ENCODE measurements at places on chromosomes 1 and 21.
A peak's percentile ranks its signal among the peaks of the same experiment; 100 is the strongest.

- DNase-seq: no peak
These were observed 147.0 kb upstream of the FMN2 start for GRCh38 chr1:239944666-239945065.

GRCh38 chr1:117098287-117098890, 23.2 kb downstream of the TRIM45 start:
- no peak for DNase-seq

GRCh38 chr1:154584267-154584994, 16.9 kb downstream of the CHRNB2 start:
- DNase-seq: no peak

DNA sequence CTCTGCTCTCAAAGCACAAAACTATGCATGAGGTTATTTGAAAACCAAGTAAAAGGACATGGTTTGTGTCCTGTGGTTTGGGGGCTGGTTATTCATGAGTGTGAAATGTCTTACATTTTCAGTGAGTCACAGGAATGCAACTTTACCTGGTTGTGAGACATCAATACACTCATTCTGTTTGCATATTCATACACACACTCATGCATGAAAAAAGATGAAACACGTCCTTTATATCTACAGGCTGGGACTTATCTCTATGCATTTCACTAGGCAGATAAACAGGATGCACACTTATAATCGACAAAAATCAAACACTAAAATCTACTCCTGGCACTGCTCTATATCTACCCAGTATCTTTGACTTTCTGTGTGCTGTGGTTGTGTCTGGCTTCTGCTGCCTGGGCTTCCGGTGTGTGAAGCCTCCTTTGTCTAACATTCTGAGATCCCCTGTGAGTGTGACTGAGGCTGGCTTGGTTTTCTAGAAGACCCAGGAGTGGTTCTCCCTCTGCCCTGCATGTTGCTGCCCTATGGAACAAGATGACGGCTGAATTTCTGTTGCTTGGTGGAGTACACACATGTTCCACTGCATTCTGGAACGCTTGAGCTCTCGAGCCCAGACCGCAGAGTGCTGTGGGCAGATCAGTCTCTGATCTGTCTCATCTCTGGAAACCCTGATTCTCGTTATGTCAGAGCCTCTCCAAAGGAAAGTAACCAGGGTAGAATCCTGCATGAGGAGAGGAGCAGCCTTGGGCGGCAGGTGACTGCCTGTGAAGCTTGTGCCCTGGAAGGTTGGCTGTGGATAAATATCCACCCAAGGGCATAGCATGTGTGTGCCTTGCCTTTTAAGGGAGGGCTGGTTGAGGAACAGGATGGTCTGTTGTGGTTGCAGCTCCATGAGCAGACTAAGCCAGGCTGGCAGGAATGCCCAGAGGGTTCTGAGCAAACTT, 19.7 kb upstream of the FASLG start:
- peak; percentile 74 for DNase-seq

DNA sequence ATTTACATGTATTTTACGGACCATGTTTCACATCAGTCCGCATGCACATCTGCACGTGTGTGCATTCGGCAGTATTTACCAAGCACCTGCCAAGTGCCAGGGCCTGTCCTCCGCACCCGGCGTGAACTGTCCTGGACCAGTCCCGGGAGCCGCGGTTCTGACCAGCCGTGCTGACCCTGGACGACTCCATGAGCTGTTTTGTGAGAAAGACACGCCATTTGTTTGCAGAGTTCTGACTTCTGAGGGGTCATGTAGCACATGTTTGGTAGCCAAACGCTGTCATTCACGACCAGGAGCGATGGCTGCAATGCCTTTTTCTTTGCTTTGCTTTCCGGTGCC, 3.3 kb upstream of the OLIG2 start:
- DNase-seq: no peak

GRCh38 chr1:83747853-83748482, 251.0 kb downstream of the TTLL7 start:
- no peak for DNase-seq

DNA sequence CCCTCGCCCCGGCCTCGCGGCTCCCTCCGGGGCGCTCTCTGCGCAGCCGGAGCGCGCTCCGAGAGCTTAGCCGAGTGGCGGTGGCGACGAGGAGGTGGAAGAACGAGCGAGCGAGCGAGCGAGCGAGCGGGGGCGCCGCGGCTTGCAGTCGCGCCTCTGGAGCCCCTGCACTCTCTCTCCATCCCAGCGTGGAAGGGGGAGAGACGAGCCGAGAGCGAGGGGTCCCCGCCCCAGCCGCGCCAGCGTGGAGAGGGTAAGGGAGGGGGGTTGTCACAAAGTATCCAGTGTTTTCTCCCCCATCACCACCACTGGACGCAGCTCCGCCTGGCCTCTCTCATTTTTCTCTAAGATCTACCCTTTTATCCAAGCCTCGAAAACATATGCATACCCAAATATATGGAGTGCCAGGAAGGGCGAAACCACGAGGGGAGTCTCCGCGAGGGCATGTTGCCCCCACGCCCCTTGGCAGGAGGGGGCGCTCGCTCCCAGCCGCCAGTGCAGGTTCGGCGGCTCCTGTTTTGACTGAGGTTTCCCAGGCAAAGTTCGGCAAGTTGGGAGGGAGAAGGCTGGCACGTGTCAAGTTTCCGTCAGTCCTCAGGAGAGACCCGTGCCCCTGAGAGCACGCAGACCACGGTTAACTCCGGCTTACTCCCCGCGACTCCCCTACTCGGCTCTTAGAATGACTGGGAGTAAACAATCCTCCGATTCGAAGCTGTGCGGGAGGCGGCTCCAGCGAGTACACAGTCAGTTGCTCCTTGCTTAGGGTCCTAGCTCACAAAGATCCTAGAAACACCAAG, 569 bp upstream of the DAB1 start:
- no peak for DNase-seq

- no peak for DNase-seq
These were observed 23.0 kb upstream of the EPHA2 start for GRCh38 chr1:16178596-16179497.

DNA sequence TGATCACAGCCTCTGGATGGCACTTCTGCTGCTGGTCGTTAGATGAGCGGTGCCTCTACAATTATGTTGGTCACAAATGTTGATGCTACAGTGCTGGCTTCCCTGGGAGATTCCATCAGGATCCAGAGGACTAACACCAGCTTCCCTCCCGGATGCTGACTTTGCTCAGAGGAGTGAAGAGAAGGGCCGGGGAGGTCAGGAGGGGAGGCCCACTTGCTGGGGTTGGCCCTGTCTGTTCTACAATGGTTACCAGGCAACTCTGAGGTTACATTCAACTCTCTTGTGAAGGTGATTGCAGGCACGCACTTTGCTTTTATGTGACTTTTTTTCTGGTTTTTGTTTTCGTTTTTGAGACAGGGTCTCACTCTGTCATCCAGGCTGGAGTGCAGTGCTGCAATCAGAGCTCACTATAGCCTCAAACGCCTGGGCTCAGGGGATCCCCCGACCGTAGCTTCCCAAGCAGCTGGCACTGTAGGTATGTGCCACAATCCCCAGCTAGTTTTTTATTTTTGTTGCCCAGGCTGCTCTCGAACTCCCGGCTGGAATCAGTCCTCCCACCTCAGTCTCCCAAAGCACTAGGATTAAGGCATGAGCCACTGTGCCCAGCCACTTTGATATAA, 112.5 kb downstream of the ADSS2 start:
- no peak for DNase-seq

- no peak for DNase-seq
These were observed 1.4 kb downstream of the ZNF670 start for GRCh38 chr1:247077213-247077612.

- no peak for DNase-seq
These were observed 36.4 kb downstream of the TMED5 start for GRCh38 chr1:93143769-93144168.

GRCh38 chr1:10649517-10650201, 146.8 kb downstream of the CASZ1 start:
- DNase-seq: no peak

DNA sequence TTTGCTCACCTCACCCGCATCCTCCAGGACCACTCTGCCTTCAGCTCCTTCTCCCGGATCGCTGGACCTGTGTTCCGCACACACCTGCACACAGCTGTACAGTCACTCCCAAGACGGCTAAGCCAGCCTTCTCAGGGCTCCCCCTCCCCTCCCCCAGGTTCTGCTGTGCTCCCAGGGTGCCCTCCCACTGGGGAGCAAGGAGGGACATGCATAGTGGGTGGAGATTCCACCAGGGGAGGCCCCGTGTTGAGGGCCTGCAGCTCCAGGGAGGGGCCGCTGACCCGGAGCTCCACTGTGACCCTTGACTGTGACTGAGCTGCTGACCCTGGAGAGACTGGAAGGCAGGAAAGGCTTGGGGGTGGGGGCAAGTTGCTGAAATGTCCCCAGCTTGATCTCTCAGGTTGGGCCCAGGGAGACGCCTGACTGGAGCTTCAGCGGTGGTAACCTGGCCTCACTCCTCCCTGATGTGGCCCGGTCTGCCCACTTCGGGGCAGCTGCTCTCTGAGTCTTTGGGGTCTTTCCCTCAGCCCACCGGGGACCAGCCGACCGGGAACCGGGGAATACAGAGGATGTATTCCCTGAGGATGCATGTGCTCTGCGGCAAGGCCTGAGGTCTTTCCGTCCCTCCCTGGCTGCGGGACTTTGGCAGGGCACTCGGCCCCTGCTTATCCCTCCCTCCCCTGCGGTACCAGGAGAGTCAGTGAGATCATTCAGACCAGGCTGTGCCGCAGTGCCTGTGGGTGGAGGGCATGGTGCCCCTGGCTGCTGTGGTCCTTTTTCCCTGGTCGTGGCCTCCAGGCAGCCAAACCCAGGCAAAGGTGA, 28.6 kb upstream of the PLCH2 start:
- DNase-seq: no peak

GRCh38 chr21:46624050-46624449, 11.4 kb upstream of the PRMT2 start:
- DNase-seq: no peak

DNA sequence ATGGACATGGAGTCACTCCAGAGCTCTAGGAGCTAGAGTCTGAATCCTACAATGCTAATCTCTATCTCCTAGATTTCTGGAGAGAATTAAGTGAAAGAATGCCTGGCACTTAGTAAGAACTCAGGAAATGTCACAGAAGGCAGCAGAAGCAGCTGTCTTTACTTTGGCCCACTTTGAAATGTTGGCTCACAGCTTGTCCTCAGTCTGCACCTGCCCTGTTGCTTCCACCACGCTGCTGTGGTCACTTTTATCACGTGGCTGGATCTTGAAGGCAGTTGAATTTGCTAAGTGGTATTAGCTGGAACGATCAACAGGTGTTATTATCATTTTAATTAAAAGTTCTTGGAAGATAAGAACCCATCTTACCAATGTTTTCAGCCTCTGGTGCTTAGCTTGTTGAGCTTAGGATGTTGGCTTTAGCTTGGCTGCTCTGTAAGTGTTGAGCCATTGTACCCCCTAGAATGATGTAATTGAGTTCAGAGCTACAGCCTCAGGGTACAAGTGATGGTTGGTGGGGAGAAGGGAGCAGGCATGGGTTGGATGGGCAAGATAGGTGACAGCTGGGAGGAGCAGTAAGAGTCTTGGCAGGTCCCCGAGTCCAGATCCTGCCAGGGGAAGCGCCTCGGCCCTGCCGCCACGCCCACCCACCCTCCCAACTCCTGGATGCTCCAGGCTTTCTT, 41.9 kb upstream of the EPS8L3 start:
- no peak for DNase-seq

DNA sequence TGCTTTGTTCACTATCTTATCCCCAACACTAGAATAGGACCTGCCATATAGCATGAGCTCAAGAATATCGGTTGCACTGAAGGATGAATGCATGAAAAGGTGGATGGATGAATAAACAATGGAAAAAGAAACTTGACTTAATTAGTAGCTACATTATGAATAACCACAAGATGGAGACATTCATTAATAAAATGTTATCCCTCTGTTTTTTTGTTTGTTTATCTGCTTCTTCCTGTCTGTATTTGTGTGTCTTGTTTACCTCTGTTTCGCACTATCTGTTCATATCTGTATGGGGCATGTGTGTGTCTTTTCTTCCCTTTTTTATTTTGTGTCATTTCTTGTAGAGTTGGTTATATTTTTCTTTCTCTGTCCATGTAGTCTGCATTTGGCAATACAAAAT, 1.1 kb upstream of the OR14I1 start:
- DNase-seq: no peak

GRCh38 chr1:52629325-52629643, 3.7 kb upstream of the SHISAL2A start:
- no peak for DNase-seq

DNA sequence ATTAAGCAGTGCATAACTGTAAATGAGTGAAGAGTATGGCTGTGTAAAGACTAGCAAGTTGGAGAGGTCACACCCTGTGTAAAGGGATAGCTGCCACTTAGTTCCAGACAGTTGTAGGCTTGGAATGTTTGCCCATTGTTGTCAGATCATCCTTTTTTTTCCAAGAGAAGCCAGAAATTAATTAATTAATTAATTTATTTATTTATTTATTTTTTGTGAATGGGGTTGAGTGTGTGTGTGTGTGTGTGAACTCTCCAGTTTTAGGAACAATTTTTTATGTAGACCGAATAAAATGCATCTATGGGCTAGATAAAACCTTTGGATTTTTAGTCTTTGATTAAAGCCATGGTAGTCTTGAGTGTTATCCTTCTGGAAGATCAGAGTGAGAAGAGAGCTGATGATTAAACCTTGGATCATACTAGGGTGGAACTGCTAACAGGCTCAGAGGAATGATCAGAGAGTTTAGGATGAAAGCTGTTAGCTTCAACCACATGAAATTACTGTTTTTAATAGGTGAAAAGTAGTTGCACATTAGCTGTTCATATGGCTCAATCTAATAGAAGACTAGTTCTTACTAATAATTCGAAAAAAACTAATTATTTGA, 58.4 kb downstream of the OSBPL9 start:
- DNase-seq: no peak

DNA sequence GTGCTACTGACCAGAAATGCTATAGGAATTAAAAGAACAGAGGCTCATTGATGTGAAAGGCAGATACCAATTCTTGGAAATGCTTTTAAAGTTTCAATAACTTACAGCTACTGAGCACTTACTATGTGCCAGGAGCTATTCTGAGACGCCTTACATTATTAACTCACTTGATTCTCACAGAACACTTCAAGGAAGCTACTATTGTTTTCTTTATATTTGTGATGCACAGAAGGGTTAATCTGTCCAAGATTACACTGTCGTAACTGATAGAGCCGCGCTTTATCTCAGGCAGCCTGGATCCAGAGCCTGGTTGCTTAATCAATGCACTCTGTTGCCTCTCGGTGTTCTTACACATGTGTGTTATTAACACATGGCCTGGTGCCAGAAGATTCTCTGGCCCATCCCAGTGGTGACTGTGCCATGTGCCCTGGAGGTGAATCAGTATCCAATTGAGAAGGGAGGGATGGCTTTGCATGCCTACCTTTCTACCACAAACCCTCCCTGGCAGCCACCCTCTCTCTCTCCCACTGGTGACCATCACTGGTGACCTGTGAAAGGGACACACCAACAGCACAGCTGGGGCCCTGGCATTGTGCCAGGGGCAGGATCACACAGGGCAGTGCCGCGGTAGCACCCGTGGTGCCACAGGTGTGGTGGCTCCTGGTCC, 8.8 kb downstream of the FMO1 start:
- DNase-seq: no peak
